ENCODE measurements at places on chromosomes 3 and 15.

DNA sequence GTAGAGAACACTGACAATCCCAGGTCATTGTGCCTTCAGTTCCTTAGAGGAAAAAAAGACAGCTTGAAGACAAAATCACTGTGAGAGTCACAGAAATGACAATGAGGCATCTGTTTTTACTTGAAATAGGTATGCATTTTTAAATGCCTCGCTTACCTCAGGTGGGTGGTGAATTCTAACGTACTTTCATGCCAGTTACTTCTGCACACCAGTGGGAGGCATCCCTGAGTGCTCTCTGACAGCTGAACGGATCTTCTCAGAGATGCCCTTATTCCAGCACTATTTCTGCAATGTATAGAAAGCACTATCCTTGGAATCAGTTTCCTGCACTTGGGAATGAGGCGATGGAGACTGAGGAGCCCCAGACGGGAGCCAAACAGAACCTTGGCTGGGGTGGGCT, 16.2 kb downstream of the DPH3 start:
- DNase-seq = no peak

- no peak for DNase-seq
Measured at GRCh38 chr3:158471639-158472294, 99.2 kb upstream of the MLF1 start.

DNA sequence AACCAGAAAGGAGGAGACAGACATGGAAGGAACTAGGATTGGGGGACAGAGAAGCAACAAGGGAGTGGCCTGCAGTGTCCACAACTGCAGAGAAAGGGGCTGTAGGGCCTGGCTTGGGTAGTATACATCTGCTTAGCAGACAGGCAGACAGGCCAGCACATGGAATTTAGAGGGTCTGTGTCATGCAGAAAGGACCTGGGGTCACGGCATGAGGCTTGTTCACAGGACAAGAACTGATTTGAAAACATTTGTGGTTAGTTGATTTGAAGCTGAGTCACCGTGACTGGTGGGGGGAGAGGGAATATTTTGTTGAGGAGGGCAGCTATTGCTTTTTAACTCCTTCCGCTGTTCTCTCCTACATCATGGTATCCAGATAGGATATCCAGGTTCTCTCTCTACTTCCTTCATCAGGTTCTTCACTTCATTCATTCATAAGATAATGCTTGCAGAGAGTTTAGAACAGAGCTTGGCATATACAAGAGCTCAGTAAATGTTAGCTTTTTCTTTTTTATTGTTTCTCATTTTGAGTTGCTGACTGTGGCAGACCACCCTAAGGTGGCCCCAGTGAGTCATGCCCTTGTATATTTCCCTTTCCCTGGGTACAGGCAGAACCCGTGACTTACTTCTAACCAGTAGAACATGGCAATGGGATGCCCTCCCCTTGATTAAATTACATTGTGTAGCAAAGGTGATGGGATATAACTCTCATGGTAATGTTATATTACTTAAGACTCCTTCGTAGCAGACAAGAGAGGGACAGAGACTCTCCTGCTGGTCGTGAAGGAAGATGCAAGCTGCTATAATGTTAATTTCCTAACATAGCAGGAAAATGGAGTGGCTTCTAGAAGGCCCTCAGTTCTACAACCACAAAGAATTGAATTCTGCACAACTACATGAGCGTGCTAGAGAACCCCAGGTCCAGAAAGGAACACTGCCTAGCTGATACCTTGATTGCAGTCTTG, 95.0 kb upstream of the NMNAT3 start:
- DNase-seq = no peak

DNA sequence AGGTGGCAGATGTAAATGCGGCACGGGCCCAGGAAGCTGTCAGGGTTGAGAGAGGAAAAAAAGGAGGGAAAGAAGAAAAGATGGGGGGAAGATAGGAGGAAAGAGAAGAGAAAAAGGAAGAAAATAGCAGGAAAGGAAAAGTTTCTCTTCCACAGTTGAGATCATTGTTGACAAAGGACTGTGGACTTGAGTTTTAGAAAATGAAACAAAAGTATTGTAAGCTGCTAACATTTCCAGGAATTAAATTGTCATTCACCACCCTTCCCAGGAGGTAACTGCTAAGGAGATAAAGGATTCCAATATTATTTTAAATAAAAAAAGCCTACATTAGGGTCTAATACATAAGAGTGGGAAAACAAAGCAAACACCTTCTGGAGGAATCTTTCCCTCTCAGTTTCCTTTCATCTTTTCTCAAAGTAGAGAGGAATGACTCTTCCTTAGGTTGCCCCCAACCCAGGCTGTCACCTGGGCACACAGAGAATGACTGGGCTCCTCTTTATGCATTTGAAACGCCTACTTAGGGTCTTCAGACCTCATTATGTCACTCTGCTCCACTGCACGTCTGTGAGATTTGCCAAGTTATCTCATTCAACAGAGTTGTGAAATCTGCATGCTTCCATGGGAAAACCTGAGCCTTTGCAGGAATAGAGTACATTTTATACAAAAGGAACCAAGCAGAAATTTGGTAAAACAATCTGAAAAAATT, 194.0 kb downstream of the TNIK start:
- DNase-seq = no peak

DNA sequence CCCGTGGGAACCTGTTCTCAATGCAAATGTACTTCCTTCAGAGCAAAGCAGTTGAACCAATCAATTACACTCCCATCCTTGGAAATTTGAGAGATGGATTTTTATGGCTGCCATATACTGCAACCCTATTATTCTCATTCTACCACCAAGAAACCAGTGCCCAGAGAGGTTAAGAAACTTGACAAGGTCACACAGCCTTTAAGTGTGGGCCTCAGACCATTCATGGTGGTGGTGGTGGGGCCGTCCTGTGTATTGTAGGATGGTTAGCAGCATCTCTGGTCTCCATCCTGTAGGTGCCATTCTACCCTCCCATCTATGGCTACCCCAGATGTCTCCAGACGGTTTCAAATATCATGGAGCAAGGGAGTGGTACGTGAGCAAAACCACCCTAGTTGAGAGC, 23.4 kb upstream of the RBSN start:
- DNase-seq = no peak

- no peak for DNase-seq
Measured at GRCh38 chr15:59268168-59268851, 61.7 kb downstream of the LDHAL6B start.

Measured in stimulated activated CD8-positive, alpha-beta memory T cell treated with anti-CD3 and anti-CD28 coated beads, Interleukin-4, amount 100 ng/mL, for 1 hour (primary cell).